ENCODE measurements at places on chromosomes 1 and 21. TPM values are rescaled to one million over a fixed set of nuclear protein-coding genes. Genes with fewer than 3 reads are reported as not detected.

FAM110D gene
- total RNA-seq, result 2.6 TPM

CD1B gene
- not detected for total RNA-seq

C1orf56 gene
- 5.8 TPM for total RNA-seq

CTXND2 gene
- total RNA-seq, result not detected

RIMKLA gene
- total RNA-seq, result 4.4 TPM

BARHL2 gene
- not detected for total RNA-seq

CD5L gene
- total RNA-seq, result not detected

C1orf167 gene
- 1.3 TPM for total RNA-seq

LORICRIN gene
- total RNA-seq, result not detected

ADCY10 gene
- 0.37 TPM for total RNA-seq

NBPF6 gene
- not detected for total RNA-seq

TDRD10 gene
- 4.1 TPM for total RNA-seq

HTR6 gene
- not detected for total RNA-seq

LYPD8 gene
- total RNA-seq, result not detected

ATP5PB gene
- 491 TPM for total RNA-seq

F13B gene
- total RNA-seq, result not detected

GCSAML gene
- total RNA-seq, result 0.09 TPM

CD52 gene
- 2.6 TPM for total RNA-seq

CHML gene
- 4.1 TPM for total RNA-seq

- no peak for DNase-seq
Observed at GRCh38 chr1:245155272-245156040, 671 bp downstream of the KIF26B start.

- DNase-seq, result no peak
Observed at GRCh38 chr1:104403883-104404282, 654.2 kb downstream of the AMY1C start.

DNA sequence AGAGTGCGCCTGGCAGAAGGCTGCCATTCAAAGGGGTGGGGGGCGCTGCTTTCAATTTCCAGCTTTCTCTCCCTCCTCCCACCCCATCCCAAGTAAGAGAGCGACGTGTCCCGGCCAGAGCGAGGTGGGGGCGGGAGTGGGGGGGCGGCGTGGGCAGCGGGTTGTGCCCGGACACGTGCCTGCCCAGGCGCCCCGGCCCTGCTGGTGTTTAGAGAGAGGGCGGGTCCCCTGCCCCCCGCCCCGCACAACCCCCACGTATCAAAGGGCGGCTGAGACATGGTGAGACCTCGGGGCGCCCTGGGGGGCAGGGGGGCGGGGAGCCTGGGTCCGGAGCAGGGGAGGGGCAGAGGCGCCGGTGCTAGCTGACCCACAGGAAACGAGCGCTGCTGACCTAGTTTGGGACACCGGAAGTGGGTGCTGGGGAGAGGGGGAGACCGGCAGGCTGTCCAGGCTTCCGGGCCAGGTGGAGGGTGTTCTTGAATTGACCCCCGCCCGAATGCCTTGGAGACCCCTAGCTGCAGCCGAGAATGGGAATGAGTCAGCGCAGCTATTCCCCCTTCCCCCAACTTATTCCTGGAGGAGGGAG lies 1.3 kb downstream of the ZBTB7B start:
- DNase-seq, result peak; percentile 90

GRCh38 chr1:12069623-12070244 lies 6.6 kb downstream of the TNFRSF8 start:
- no peak for DNase-seq

- DNase-seq, result no peak
Observed at GRCh38 chr1:34884961-34885360, 25.4 kb upstream of the SMIM12 start.

- DNase-seq, result peak; percentile 71
Observed at GRCh38 chr1:202710070-202711045, at the start of gene SYT2. TSS of gene SYT2 (minus strand) at chr1:202710454. CDS start at chr1:202605772, 104,682 bp downstream.

DNA sequence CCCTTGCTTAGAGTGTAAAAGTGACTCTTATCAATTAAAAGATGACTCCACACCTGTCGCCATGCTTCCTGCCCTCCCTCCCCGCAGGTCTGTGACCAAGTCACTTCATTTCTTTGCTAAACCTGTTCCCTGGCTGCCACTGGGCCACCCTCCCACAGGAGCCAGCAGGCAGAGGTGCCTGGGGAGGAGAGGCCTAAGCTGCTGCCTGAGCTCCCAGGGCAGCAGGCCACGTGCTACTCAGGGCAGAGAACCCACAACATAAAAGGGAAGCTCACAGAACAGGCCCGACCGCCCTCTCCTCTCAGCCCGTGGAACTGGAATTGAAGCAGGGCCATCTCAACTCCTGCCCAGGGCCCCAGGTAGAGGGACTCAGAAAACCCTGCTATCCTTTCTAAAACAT lies 4.9 kb downstream of the C1orf198 start:
- DNase-seq, result no peak

- no peak for DNase-seq
Observed at GRCh38 chr1:89943846-89944781, 50.8 kb upstream of the ZNF326 start.

DNA sequence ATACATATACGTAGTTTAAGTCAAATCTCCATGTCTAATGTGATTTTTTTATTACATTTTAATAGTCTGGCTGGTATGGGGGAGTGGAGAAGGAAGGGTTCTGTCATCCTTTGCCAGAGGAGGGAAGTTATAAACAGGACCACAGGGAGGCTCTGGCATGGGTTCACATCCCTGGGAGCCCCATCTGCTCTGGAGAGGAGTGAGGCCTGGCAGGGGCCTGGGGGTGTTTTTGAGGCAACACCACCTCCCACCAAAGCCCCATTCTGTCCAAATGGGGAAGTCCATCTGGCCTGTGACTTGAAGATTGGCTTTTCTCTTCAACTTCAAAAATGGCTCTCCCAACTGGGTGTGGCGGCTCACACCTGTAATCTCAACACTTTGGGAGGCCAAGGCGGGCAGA lies 15.8 kb downstream of the DISP3 start:
- DNase-seq, result no peak

GRCh38 chr1:234962340-234962989 lies 166.2 kb downstream of the TOMM20 start:
- peak; percentile 48 for DNase-seq

GRCh38 chr1:158101927-158102326 lies 78.8 kb upstream of the CD1D start:
- DNase-seq, result no peak

DNA sequence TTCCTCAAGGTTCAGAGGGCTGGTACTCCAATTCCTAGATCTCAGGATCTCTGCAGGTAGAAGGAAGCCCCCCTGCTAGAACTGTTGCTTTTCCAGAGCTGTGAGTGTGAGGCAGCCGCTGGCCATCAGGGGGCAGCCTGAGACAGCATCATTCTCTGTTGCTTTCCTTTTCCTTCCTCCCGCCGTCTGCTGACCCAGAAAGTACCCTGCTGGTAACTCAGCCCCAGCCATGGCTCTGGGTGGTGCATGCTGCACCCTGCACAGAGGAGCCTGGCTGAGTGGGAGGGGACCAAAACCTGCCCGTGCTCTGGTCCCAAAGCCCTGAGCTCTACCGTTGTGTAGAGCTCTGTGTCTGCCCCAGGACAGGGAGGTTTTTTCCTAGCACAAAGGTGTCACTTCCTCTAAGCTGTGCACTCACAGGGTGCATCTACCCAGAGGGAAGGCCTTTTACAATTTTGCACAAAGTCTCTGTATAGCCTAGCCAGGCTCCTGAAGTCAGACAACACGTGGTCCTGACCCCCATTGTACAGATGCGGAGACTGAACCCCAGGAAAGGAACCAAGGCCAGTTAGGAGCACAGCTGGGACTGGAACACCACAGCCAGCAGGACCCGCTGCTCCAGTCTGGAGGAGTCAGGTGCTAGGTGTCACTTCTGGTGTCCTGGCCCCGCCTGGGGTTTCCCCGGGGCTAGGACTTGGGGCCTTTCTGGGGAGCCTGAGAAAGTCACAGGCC lies 5.6 kb upstream of the FAM131C start:
- peak; percentile 91 for DNase-seq

GRCh38 chr1:64757213-64757612 lies 12.3 kb downstream of the RAVER2 start:
- DNase-seq, result peak; percentile 32

DNA sequence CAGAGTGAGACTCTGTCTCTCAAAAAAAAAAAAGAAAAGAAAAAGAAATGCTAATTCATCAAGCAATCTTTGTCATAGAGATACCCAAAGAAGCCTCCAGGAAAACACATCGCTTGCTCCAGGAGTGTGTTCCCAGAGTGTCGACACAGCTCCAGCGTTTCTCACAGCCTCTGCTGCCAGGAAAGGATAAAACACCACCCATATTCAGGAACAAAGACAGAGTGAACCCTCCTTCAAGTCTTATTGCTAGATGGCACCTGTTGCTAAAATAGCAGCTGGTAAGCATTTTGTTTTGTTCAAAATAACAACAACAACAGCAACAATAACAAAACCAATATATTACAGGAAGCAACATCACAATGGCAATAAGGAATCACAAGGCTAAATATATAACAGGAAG lies 3.1 kb downstream of the ILDR2 start:
- DNase-seq, result no peak

DNA sequence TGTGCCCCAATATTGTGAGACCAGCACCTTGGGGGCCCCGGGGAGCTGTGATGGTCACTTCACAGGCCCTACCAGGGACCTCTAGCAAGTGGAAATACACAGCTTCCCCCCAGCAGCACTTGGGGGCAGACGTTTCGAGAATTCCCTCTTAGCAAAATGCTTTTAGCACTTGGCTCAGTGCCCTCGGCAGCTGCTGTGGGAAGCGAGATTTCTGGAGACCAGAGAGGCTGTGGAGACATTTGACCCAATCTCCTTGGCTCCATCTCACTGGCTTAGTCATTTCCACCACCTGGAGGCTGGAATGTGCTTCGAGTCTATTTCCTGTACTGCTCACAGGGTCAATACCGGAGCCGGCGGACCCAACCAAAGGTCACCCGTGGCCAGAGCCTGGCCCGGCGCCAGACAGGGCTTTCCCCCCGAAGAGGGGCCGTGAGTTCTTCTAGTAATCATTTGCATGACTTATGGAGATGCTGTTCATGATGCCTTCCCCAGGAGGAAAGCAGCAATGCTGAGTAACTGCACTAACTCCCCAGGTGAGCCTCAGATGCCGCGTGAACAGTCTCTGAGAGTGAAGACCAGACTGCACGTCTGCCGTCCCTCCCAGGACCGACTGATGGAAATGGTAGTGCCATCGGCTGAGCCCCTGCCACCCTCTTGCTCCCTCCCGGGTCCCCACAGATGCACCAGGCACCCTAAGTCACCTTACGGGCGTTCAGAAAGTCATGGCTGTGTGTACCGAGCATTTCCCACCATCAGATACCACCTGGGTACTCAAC lies 4.4 kb upstream of the C2CD2 start:
- peak; percentile 89 for DNase-seq

DNA sequence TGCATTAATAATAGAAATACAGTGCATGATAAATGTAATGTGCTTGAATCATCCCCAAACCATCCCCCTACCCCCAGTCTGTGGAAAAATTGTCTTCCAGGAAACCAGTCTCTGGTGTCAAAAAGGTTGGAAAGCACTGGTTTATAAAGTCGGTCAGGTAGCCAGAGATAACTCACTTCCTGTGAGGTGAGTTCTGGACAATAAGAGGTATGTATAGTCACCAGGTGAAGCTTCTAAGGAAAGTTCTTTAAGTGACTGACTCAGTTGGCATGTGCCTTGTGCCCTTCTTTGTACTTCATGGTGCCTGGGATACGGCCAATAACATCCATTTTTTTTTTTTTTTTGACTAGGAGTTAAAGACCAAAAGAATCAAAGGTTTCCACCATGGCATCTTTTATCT lies 103.7 kb downstream of the GPATCH2 start:
- DNase-seq, result no peak

GRCh38 chr1:214753236-214753852 lies 150.3 kb downstream of the CENPF start:
- DNase-seq, result no peak

DNA sequence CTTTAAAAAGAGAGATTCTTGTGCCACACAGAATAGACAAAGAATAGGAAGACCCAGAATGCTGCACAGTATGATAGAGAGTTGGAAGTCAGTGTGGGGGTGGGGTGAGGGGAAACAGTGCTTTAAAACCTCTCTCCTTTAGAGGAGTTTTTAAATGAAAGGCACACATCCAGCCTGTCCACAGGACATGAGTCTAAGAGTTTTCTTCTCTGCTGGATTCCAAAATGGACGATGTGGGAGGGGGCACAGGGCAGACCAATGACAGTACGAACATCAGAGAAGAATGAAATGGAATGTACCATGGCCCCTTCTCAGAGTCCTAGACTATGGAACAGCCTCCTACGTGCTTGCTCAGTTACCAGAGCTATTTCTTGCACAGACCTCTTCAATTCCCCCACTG lies 458.2 kb upstream of the DAB1 start:
- no peak for DNase-seq

DNA sequence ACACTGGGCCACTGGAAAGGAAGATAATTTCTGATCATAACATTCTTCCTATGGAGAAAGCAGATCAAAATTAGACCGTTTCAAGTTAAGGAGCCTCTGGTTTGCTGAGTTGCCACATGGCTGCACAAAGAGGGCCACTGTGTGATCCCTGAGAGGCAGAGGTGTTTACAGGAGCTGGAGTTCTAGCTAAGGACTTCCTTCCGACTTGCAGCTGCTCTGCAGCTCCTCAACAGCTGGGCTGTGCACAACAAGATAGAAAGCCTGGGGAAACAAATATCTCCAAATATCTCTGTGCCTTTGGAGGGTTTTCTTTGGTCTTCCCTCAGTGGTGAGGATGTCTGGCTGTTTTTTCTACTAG lies 26.8 kb downstream of the GADD45A start:
- DNase-seq, result no peak

DNA sequence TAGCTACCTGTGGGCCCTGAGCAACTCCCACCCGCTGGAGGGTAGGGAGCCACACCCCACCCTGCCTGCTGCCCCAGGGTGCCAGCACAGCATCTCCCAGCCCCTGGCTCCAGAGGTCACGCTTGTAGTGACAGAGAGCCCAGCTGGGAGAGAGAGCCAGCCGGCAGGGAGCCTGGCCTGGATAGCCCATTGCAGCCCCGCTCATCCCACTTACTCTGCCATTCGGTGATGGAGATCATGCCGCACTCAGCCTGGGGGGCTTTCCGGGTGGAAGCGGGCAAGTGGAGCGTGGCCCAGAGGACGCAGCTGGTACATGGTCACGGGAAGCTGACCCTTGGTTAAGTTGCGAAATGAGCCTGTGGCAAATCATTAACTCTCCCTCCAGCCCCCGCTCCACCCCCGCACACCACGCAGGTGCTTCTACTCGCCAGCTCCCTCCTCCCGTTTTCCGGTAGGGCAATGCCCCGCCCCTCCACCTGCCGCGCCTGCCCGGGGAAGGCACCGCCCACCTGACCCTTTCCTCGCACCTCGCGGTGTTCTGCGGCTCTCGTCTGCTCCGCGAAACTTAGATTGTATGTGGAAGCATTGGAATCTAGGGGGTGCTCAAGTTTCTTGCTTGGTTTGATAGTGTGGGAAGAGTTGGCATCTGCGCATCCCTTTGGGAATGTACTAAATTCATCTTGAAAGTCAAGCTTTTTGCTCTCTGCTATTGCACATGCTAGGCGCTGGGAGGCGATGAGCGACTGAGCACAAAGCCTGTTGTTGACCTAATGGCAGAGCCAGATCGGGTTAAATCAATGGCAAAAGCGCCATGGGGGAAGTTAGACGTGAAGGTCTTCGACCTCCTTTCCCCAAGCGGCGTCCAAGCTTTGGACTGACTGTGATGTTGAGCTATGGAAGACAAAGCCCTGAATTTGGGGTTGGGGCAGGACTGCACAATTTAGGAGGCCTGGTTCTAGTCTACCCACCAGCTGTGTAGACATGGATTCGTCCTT lies at the start of gene GOLT1A:
TSS of gene GOLT1A (minus strand) at position 321 of the 995 bp plus-strand sequence. CDS start at position 239, 82 bp downstream.
- peak; percentile 86 for DNase-seq

Measured in right cardiac atrium (tissue), 5 donors.